ENCODE measurements at places on chromosomes 3 and 15. TPM values are rescaled to one million over a fixed set of nuclear protein-coding genes. Genes with fewer than 3 reads are reported as not detected.

- no peak for DNase-seq
Observed at GRCh38 chr15:59174835-59175831, 31.5 kb upstream of the LDHAL6B start.

- DNase-seq = no peak
Observed at GRCh38 chr3:131988209-131988608, 46.6 kb downstream of the CPNE4 start.

DNA sequence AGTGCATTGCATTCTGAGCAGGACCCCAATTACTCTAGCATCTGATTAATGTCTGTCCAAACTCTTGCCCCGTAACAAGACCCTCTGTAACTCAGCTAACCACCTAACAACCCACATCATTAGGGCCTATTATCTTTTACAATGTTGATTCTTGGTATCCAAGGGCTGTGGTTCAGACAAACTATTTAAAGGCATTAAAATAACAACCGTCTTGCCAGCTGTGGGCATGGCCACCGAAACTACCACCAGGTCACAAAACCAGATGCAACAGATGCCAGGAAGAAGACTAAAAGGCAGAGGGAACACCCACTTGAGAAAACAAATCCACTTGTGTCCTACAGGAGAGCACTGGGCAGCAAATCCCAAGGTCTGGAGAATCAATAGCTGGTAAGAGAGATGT lies 262.9 kb downstream of the ERC2 start:
- DNase-seq = no peak

GRCh38 chr15:44694416-44694815 lies 16.7 kb downstream of the PATL2 start:
- no peak for DNase-seq

GRCh38 chr15:77637851-77638692 lies 5.4 kb upstream of the LINGO1 start:
- DNase-seq = no peak

- DNase-seq = no peak
Observed at GRCh38 chr15:81071120-81071519, 63.0 kb upstream of the CFAP161 start.

- DNase-seq = no peak
Observed at GRCh38 chr3:19254189-19254588, 105.9 kb downstream of the KCNH8 start.

GRCh38 chr3:61861410-61861809 lies 300.0 kb downstream of the PTPRG start:
- DNase-seq = no peak

DNA sequence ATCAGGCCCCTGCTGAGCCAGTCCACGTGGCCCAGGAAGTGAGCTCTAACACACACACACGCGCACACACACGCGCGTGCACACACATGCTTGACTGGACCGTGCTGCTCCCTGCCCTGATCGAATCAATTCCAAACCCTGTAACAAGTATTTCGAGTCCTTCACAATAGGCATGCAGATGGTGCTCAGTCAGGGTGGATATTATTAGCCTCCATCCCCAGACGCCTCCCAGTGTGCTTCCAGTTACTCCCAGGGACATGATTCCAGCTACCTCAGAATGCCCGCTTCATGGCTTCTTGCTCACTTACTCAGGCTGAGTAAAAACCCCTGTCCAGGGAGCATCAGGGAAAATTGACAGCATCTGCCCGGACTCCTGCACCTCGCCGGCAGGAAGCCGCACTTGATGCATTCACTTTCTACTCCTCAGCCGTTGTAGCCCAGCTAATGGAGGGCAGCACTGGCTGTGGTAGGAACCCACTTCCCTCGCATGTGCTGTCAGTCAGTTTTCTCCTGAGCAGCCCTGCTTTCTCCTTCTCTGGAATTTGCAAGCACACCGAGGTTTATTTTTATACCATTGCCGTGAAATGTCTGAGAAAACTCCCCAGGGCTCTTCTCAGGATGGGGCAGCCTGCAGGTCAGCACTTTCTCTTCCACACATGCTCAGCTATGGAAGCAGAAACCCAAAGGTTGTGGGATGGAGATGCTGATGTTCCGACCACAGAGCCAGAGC lies 126.1 kb upstream of the ABHD17C start:
- no peak for DNase-seq

GRCh38 chr3:66934041-66934440 lies 64.1 kb upstream of the KBTBD8 start:
- no peak for DNase-seq

DNA sequence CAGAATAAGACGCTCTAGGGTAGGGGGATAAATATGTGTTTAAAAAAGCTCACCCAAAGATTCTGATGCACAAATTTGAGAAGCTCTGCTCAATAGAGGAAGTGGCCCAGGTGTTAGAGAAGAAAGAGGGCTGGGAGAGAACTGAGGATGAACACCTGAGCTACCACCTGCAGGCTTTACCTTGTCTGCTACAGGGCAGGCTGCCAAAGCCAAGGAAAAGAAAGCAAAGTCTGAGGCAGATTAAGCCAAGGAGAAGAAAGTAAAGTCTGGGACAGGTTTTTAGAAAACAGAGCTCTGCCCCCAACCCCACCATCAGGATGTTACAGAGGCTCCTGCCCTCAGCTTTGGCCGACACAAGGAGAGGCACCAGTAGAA lies 92.9 kb downstream of the THRB start:
- no peak for DNase-seq

GRCh38 chr15:31494786-31495185 lies 168.2 kb downstream of the KLF13 start:
- no peak for DNase-seq

GRCh38 chr3:87710511-87710910 lies 348.3 kb downstream of the CGGBP1 start:
- no peak for DNase-seq

Gene SLCO2A1
- polyA plus RNA-seq = 1.8 TPM

Gene C3orf22
- polyA plus RNA-seq = not detected

Gene TRAK1
- 103 TPM for polyA plus RNA-seq

Gene ILDR1
- 0.35 TPM for polyA plus RNA-seq

Gene BCL2A1
- 0.28 TPM for polyA plus RNA-seq

Gene MYZAP
- polyA plus RNA-seq = 2.6 TPM

Gene ROBO2
- 2.2 TPM for polyA plus RNA-seq

Gene RPSA
- 2,221 TPM for polyA plus RNA-seq

Gene C3orf70
- 3.2 TPM for polyA plus RNA-seq
